ENCODE measurements at places on chromosomes 7 and 10.
A peak's percentile ranks its signal among the peaks of the same experiment; 100 is the strongest.

GRCh38 chr10:84172467-84173356 is 889 bp upstream of the GPR15LG start:
- DNase-seq = no peak

- DNase-seq = no peak
Observed at GRCh38 chr10:34627741-34628140, 187.4 kb downstream of the PARD3 start.

- DNase-seq = no peak
Observed at GRCh38 chr7:32532086-32532485, 36.8 kb downstream of the AVL9 start.

- DNase-seq = no peak
Observed at GRCh38 chr7:74216361-74216761, 6.6 kb downstream of the LAT2 start.

GRCh38 chr7:127619681-127620405 is 1.9 kb upstream of the PAX4 start:
- DNase-seq = no peak

DNA sequence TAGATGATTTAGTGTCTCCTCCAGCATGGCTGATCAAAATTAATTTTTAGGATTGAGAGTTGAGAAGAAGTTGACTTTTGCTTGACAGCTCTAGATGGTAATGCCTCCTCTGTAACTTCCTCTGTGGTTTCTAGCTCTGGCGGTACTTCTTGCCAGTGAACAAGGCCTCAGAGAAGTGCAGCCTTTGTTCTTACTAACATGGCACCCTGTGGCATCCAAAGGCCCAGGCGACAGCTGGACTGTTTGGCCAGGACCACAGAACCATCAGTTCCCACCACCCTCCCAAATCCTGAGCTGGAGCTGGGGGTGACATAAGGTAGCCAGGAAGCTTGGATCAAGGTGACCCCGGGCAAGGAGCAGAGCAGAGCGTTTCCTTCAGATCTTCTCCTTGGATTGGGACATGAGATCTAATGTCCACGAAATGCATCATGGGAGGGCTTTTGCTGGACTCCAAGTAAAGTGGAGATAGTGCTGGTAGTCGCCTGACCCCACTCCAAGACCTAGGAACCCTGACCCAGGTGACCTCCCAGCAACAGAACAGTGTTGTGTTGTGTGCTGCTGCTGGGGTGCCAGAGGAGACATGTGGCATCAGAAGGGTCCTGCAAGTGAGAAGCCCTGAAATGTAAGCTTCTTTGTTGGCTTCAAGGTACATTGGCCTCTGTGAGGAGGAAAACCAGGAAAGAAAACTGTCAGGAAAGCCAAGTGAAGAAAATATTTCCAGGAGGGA is 41.8 kb downstream of the APBB1IP start:
- DNase-seq = no peak

GRCh38 chr10:15815242-15815885 is 44.9 kb downstream of the MINDY3 start:
- no peak for DNase-seq

DNA sequence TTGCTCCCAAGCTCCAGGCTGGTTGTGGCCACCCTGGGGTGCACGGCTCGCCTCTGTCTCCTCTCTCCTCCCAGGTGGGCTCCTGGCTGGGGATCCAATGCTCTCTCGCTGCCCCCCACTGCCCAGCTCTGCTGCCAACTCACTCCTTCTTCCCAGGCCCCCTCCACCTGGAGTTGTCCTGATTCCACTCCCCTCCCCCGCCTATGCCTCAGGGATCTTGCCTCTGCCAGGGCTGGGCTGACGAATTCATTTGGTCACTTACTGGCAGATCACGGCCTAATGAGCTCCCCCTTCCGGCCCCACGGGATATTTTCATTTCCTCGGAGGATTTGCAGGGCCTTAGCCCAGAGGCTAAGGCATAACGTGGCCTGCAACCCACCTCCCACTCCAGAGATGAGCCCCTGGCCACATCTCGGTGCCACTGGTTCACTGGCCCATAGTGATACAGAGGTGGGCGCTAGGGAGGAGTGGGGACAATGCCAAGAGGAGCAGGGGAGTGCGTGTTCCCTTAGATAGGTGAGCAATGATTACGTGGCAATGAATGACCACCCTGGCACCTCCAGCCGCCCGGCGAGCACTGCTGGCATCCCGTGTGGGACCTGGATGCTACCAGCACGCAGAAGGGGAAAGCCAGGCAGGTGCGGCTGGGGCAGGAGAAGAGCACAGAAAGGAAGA is 344.6 kb upstream of the SHH start:
- DNase-seq = no peak

DNA sequence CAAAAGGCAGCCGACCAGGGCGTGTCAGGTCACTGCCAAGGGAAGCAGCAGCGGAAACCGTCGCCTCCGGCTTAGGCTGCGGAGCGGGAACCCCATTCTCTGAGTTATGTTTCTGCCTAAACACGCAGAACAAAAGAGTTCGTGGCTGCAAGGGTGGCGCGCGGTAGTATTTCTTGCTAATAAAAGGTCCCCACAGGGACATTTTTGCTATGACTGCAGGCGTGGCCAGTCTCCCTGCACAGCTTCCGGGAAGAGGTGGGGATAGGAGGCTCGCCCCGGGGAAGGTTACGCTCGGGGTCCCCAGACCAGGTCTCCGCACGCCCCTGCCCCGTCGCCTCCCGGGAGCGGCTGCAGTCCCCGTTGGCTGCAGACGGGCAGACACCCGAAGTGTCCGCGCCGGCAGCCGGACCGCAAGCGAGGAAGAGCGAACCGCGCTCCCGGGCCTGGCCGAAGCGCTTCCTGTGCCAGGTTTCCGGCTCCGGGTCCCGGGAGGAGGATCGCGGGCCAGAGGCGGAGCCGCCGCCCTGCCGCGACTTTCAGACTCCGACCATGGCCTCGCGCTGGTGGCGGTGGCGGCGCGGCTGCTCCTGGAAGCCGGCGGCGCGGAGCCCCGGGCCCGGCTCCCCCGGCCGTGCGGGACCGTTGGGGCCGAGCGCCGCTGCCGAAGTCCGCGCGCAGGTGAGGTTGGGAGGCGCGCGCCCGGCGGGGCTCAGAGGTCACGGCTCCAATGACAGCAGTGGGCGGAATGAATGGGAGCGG is at the start of gene PDSS1:
Gene PDSS1, plus strand, starts transcription at position 539 of the 759 bp plus-strand sequence. Its CDS starts 11 bp downstream, at position 550.
- peak; percentile 34 for DNase-seq

GRCh38 chr7:151840088-151840910 is 36.6 kb downstream of the PRKAG2 start:
- DNase-seq = no peak

GRCh38 chr7:14761510-14762296 is 140.8 kb downstream of the DGKB start:
- no peak for DNase-seq

DNA sequence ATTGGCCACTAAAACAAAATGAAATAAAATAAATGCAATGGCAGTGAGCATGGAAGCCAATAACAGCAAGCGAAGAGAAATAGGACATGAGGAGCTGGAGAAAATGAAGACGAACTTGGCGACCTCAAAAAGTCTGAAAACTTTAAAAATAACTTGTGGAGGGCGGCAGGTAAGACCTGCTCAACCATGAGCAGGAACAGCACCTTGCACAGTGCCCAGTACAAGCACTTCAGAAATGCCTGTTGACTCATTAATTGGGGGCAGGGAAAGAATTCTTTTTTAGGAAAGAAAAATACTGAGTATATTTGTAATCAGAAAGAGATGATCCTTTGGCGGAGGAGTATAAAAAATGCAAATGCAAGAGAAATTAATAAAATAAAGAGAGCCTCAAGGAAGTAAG is 78.0 kb downstream of the XPNPEP1 start:
- no peak for DNase-seq

GRCh38 chr7:148884299-148885022 is 370 bp upstream of the EZH2 start:
- peak; percentile 67 for DNase-seq

DNA sequence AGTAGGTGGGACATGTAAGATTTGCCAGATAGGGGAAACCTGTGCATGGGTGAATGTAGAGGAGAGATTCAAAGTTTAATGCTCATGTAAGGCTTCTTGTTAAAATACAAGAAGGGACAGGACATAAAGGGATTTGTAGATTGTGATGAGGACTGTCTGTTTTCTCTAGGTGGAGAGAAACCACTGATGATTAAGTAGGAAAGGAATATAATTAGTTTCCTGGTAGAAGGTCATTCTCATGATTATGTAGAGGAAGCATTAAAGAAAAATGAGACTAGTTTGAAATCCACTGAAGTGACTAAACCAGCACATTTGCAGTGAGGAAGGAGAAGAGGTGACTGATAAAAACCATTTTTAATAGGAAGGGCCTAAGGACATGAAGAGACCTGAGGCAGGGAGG is 19.6 kb upstream of the MACC1 start:
- DNase-seq = no peak

- no peak for DNase-seq
Observed at GRCh38 chr7:35874886-35875285, 74.0 kb downstream of the SEPTIN7 start.

- DNase-seq = no peak
Observed at GRCh38 chr10:4596951-4597350, 229.1 kb upstream of the AKR1E2 start.

DNA sequence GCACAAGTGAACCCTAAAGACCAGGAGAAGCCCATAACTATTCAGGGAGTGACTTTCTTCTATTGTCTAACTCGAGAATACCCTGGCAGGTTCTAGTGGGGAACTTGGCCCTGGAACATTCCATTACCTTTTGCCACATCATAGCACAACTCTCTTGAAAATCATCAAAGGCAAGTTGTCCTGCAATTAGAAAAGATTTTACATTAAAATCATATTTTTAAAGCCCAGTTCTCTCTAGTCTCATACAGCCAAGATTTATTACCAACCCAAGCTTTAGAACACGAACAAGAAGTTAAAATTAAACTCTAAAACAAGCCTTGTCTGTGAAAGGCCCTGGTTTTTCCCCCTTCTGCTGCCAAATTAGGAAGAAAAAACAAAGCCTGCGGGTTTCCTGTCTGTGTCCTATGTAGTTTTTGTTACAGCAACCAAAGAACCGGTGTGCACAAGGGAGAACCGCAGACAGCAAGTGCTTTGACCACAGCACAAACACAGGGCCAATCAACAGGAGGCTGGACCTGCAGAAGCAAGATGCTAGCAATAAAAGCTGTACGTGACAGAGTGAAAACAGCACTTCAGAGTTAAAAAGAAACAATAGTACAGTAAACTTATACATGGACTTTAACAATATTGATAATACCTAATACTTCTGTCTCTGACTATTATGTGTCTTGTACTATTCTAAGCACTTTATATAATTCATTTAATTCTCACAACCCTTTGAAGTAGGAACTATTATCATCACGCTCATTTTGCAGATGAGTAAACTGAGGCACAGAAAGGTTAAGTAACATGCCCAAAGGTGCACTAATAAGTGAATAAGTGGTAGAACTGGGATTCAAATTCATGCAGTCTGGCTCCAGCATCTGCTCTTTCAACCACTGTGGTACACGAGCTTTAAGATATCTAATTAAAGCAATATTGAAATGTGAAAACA is 65.8 kb downstream of the STK17A start:
- no peak for DNase-seq

GRCh38 chr7:140810830-140811556 is 113.7 kb downstream of the BRAF start:
- DNase-seq = no peak

GRCh38 chr7:145009876-145010275 is 174.0 kb upstream of the TPK1 start:
- DNase-seq = no peak

Data from omental fat pad (tissue), 4 donors.